ENCODE measurements at places on chromosomes 6 and 20.

GRCh38 chr6:87909849-87910248, 137.8 kb upstream of the SPACA1 start:
- DNase-seq = no peak

GRCh38 chr6:149271348-149272340, 45.9 kb upstream of the TAB2 start:
- no peak for DNase-seq

DNA sequence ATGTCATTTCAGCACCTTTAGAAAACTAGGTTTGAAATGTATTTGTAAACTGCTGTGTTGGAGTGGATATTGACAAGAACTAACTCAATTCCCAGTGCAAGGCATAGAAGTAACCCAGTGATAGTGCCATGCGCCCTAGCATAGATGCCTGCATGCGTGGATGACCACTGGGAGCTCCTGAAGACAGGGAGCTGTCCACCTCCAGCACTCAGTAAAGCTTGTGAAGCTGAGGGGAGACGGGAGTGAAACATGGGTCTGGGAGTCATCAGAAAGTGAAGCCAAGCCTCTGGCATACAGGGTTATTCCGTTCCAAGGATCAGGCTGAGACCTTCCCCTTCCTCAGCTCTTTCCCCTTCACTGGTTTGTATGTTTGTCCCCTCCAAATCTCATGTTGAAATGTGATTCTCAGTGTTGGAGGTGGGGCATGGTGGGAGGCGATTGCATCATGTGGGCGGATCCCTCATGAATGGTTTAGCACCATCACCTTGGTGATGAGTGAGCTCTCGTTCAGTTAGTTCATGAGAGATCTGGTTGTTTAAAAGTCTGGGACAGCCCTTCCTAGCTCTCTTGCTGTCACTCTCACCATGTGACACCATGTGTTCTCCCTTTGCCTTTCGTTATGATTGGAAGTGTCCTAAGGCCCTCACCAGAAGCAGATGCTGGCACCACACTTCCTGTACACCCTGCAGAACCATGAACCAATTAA, 146.5 kb upstream of the FERMT1 start:
- DNase-seq = no peak

DNA sequence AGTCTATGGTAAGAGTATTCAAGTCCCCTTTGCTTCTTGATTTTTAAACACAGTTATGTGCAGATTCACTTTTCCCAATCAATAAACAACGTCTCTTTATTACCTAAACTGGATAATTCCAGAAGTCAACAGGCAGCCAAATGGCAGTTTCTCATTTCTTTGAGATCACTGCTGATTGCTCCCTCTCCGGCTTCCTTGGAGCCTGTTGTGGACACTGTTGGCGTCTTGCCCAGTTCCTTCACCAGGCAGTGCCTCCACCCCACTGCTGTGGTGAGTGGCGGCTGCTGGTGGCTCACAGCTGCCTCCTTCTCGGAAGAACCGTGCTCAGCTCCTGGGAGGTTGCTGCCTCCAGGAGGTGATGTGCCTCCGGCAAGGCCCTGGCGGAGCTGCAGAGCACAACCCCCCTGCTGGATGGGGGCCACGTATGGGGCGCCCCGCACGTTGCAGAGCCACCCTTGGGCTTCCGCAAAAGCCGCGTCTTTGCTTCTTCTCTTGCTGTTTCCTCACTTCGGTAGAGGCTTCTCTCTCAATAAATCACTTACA, 105.1 kb upstream of the CNKSR3 start:
- no peak for DNase-seq

DNA sequence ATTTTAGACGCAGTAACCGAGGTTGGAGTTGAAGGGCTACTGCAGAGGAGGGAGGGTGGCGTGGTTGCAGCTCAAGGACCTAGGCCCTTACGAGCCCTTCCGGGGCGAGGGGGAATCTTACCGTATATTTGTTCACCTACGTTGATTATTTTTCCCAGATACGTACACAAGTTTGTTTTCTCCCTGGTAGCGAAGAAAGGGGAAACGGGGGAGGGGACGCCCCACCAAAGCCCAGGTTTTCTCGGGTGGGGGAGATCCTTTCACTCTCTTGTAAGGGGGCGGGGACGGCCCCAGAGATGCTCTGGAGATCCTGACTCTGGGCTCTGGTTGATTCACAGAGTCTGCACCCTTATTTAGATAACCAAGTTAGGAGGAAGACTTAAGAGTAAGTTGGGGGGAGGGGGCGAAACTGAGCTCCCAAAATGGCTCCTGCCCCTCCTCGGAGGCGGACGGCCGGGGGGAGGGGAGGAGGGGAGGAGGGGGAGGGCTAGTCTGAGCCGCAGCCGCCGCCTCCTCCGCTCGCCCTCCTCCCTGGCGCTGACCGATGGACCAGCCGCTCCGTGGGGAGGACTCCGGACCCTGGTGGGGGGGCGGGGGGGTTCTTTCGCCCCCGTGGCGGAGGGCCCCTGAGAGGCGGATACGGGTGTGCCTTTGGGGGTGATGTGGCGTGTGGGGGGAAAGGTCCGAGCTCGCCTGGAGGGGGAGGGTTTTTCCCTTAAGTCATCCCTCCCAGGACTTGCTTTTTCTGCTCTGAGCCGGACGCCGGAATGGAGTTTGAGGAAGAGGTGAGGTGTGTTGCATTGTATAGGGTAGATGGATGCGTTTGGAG, 2.2 kb downstream of the BRD2 start:
- peak; percentile 86 for DNase-seq
